ENCODE measurements at places on chromosomes 6 and 20.
A peak's percentile ranks its signal among the peaks of the same experiment; 100 is the strongest.

DNA sequence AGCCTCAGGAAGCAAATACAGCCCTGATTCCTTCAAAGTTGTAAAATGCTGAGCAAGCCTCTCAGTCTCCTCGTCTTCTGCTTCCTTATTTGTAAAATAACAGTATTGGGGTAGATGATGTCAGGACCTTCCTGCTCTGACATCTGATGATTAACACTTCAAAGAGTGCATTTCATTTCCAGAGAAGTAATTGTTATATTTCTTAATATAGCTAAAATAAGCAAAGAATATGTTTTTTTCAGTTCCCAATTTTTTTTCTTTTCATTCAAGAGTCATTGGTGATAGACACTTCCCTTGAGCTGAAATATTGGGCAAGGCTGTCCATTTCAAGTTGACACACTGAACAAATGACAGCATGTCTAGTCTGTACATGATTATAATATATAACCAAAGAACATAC, 53.4 kb downstream of the SLX4IP start:
- DNase-seq: no peak

DNA sequence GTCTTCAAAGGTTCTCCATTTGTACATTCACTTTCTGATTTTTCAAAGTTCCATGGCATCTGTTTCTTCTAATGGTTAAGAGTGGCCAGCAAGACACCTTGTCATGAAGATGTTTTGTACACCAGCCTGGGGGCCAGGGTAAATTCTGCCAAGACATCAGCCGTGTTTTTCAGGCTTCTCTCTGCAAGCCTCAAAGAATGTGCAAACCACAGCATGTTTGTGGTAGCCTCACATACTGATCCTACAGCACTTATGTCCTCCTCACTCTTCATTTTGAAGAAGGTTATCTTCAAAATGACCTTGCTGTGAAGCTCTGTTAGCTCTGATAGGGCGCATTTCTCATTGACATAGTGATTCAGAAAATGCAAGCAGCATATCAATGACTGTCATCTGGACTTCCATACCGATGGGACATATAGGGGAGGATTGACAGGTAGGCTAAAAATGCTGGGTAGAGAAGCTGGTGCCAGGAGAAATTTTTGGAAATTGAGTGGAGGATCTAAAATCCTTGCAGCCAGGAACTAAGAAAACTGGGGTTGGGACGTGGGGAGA, 59.3 kb upstream of the SPTLC3 start:
- DNase-seq: no peak

- DNase-seq: no peak
These were observed 149.7 kb upstream of the ENPP5 start for GRCh38 chr6:46320505-46320904.

DNA sequence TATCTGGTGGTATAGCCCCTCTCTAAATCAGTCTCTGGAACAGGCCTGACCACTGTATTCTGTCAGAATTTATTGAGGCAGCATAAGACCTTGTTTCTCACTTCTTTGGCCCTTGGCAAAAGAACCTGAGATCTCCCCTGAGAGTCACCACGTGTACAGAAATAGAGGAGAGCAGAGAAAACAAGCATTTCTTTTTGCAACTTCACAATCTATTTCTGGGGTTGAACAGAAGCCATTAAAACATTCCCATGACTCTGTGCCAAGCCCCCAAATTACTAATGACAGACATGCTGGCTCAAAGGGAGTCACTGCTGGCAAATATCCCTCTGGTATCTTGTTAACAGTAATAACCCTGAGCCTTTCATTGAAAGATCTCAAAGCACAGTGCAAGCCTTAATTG, 395.3 kb downstream of the MAFB start:
- DNase-seq: no peak

GRCh38 chr6:157203312-157203744, 120.0 kb downstream of the TMEM242 start:
- DNase-seq: no peak

GRCh38 chr20:53828088-53828681, 234.5 kb upstream of the ZNF217 start:
- no peak for DNase-seq

DNA sequence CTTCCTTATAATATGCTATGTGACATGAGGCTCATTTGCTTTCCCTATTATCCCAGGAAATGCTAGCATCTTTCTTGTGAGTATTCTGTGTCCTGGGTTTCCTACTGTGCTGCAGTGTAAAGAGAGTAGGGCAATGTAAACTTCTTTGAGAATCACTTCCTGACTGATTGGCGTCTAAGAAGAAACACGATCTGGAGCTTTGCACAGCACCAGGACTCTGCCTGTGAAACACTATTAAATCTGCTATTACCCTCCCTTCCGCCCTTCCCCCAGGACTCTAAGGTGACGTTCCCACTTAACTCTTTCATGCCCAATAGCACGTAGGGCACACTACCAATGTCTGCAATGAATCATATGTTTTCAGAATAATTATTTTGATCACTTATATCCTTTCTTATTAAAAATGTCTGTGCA, 607.3 kb upstream of the CITED2 start:
- DNase-seq: no peak

DNA sequence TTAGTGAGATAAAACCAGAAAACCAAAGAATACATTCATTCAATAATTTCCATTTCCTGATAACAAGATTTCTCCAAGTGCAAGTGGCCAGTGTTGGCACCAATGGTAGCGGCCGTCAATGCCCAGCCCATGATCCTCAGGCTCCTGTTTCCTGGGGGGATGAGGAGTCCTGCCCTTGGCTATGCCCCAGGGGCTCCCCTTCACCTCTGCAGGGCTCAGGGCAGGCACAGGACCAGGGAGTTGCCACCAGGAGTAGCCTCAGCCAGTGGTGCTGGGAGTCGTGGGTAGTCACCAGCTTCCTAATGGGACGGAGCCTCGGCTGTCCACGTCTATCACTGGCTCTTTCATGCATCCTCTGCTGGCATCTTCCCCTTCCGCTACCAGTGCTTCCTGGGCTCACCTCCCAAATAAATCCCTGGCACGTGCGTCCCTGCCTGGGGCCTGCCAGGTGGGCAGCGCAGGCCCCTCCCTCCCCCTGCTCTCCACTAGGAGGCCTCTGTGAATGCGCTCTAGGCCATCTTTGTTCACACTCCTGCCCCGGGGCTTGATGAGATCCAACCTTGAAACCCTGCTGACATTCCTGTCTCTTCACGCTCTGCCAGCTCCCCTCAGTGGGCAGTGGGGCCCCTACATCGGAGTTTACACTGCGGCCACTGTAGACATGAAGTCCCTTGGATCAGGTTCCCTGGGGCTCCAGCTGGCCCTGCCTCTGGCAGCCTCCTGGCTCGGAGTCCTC, 215.7 kb downstream of the SYNDIG1 start:
- peak; percentile 79 for DNase-seq

DNA sequence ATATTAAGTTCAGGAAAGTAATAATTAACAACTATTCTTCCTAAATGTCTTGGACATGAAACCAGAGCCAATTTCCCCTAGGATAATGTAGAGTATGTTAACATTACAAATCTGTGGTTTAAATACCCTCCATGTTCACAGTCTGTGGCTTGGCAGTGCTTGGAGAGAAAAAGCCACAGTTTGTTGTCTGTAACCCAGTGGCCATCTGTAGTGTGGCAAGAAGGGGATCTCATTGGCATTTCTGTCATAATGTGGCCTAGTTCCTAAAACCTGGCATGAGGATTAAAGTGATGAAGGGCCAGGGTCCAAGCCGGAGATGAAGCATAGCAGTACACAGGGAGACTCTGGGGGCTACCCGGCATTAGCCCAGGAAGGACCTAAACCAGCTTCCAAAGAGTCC, 31.2 kb downstream of the SYNE1 start:
- no peak for DNase-seq

DNA sequence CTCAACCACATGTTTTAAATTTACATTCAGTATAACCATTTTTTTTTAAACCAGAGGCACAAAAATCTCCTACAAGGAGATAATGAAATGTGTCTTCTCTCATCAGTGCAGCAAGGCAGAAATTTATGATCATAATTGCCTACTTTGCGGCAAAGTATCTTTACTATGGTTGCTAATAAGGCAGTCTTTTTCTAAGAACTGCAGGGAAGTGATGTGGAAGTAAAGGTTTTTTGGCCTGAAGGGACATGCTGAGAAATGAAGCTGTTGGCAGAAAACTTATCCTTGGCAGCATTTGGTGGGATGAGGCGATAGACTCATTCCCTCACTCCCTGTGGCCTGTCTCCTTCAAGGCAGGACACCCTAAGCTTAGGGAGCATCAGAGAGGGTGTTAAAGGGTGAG, 48.7 kb downstream of the SCGN start:
- no peak for DNase-seq

GRCh38 chr6:21846541-21847451, 253.2 kb downstream of the SOX4 start:
- peak; percentile 56 for DNase-seq

GRCh38 chr20:50304501-50304856, 113.8 kb downstream of the CEBPB start:
- no peak for DNase-seq

DNA sequence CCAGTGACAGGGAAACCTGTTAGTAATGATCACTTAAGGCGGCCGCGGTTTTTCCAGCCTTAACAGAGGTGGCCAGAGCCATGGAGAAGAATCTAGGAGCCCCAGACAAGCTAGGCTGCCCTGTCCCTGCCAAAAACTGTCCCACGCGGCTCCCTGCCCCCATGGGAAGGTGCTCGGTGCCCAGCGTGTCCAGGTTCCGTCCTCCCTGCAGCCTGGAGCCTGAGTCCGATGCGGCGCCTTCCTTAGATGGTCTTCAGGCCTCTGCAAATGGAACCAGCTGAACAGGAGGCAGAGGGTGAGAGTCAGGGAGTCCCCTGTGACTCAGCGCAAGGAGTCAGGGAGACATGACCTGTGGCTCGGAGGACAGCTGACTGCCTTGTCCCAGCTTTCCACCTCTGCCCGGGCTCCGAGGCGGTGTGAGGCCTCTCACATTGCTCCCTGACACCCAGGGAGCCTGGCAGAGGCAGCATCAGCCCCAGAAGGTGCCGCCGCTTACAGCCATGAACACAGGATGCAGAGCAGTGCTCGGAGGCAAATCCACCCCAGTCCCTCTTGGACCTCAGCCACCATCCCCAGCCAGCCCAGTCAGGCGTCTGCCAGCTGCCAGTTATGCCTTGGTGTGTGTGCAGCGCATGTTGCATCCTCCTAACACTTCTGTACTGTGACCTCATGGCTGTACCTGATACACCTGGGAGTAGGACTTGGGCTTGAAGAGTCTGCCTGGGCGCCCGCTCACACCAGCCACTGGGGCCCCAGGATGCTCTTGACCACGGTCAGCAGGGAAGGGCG, 377.7 kb downstream of the CDH4 start:
- DNase-seq: no peak

DNA sequence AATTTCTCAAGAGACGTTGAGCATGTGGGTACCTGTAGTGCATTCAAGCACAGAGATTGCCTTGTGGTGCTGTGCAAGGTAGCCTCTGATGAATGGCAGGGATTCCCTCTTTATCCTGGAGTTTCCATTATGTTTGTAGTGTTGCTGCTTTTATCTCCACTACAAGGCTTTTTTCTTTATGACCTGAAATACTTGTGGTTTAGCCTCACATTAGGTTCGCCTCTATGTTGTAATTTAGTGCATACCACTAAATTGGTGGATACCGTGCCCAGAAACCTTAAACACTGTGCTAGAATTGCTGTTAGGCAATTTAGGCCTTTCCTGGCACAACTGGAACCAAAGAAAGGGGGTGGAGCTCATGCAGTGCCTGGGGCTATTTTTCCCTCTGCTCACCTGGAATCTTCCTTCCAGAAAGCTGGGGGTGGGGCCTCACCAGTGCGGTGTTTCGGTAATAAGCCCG, 76.8 kb downstream of the NCOA7 start:
- peak; percentile 42 for DNase-seq

DNA sequence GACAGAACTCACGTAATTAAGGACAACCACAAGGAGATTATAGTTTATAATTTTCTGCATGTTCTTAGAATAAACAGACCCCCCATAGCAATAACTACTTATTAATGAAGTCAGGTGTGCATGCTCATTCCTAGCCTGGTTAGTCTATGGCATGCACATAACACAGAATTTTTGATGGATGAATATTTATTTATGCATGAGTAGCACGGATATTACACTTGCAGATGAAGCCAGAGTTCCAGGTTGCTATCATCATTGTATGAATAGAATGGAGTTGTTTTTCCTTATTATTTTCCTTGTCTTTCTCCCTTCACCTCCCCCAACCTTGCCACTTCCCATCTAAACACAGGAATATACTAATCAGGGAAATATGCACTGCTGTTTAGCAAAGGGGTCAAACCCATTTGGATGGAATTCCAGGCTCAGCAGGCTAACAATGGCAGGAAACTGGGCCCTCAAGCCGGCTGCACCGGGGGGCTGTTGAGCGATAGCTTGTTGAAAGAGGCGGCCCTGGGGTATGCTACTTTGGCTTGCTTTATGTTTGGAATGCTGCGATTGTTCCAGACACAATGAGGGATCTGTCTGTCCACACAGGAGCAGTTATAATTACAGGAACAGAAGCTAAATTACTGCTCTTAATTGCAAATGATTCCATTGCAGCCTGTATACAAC, 112.6 kb downstream of the TMEM170B start:
- peak; percentile 55 for DNase-seq

GRCh38 chr6:56555438-56555872, 87.2 kb downstream of the DST start:
- DNase-seq: no peak

DNA sequence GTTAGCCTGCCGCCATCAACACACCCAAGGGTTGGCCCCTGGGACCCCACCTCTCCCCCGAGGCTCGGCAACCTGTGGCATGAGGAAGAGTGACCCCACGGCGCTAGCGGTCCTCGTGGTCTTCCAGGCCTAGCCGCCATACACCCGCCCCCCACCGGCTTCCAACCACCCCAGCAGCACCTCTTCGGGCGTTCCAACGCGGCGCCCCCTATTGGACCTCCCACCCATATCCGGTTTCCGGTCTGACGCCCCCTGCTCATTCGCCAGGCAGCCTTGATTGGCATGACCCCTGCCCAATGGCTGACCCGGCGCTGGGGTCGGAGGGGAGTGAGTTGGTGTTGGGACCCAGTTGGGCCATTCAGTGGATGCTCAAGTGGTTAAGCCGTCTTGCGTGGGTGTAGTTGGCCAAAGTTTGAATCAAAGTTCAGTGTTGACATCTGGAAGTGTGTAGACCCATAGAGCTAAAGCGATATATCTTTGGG, at the start of gene GNAS-AS1:
GNAS-AS1 (minus strand) TSS at position 210 of the 482 bp plus-strand sequence.
- peak; percentile 97 for DNase-seq

DNA sequence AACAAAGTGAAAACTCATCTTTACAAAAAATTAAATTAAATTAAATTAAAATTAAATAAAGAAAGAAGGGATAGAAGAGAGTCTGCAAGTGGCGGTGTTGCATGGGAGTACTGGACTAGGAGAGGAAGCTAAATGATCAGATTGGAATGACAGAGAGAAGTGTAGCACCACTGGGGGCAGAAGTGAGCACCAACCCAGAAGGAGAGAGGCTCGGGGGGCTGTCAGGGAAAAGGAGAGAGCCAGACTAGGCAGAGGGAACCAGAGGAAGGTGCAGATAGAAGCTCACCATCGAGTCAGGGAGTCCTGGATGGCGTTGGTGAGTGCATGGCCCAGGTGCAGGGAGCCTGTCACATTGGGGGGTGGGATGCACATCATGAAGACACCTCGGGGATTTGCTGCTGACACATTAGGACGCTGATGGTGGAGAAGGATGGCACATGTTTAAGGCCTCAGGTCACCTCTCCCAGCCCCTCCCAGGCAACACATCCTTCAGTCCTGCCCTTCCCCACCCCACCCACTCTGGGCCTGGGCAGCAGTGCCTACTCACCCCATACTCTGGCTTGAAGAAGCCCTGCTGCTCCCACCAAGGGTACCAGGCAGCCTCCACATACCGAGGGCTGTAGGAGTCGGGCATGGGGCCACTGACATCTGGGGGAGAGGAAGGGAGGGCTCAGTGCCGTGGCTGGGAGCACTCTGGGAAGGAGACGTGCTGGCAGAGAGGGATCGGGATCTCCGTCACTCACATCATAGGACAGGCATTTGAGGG, 4.0 kb downstream of the VARS1 start:
- DNase-seq: peak; percentile 94
